ENCODE measurements at places on chromosomes 3 and 15.

- no peak for DNase-seq
Observed at GRCh38 chr3:122562923-122563716, 980 bp downstream of the PARP9 start.

DNA sequence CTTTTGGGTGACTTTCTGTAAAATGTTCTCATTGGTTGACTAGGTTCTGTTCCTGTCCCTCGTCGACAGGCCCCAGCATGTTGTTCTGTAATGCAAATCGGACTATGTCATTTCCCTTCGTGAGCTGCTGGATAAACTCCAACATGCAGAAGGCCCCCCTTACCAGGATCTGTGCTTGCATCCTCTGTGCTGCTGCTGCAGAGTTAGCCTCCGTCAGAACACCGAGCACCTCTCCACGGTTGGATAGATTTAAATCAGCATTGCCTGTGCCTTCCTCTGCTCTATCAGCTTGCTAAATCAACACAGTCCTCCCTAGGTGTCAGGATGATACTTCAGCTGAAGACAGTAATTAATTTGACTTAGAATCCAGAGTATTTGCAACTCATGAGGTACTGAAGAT, 12.7 kb upstream of the MINDY4B start:
- no peak for DNase-seq

DNA sequence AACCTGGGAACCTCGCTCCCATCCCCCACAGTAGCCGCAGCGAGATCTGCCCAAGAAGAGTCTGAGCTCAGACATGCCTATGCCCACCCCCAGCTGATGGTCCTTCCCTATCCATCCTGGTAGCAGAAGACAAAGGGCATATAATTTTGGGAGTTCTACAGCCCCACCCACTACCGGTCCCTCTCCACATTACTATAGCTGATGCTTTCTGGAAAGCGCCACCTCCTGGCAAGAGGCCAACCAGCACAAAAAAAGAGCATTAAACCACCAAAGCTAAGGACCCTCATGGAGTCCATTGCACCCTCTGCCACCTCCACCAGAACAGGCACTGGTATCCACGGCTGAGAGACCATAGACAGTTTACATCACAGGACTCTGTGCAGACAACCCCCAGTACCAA, 168.4 kb downstream of the MEGF11 start:
- no peak for DNase-seq

DNA sequence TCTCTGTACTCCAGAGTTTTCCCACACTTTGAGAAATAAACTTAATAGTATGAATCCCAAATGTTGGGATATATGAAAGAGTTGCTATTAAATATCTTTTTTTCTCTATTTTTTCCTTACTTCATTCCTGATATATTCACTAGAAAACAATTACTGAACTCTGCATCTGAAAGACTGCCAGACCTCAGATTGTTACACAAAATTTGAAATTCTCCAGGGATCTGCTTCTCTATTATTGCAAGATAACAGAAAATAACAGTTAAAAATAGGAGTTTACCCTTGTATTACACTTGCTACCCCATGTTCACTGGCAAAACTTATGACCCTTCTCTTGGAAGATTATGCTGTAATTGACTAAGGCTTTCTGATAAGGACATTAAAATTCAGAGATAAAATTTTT, 11.7 kb upstream of the P3H2 start:
- no peak for DNase-seq

DNA sequence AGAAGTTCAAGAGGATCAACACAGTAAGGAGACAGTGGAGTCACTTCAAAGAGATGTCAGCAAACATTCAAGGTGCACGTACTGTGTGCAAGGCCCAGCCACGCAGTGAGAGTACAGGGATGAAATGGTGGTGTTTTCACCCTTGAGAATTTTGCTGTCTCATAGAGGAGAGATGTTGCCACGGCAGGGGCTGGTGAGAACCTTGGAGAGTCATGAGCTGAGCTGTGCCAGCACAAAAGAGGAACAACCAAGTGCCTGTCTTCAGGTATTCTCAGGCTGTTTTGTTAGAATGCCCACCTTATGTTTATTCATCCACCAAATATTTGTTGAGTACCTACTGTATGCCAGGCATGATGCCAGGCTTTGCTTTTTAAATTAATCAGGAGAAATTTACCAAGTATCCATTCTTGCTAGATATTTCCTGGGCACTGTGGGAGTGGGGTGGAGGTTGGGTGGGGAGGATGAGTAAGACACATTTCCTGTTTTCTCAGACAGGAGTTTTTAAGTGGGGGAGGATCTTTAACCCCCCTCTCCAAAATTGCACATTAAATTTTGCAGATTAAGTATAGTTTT, 72.6 kb downstream of the SLC6A11 start:
- DNase-seq, result no peak

DNA sequence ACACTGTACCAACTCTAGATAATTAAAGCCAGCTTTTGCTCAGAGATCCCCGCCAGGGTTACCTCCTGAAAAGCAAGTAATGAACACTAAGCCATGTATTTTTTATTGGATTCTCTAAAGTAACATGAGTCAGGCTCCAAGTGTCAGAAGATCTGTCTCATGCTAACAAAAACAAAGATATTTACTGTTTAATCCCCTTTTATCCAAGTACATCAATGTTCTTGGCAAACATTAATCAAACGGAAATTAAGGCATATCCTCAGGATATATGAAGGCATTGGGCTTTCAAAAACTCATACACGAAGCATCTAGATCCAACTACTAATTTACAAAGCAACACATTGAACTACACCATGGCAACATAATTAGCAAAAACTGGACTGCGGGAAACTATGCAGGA, 37.2 kb downstream of the MYO5A start:
- no peak for DNase-seq

DNA sequence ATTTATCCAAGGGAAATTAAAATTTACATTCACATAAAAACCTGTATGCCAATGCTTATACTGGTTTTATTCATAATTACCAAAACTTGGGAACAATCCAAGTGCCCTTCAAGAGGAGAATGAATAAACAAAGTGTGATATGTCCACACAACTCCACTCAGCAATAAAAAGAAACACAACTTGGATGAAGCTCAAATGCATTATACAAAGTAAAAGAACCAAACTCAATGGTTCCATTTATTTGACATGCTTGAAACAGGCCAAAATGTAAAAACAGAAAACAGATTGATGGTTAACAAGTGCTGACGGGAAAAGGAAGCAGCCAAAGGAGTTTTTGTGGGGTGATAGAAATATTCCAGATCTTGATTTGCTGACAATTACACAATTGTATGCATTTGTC, 23.5 kb downstream of the OCA2 start:
- DNase-seq, result no peak

GRCh38 chr3:184815046-184815930, 3.3 kb downstream of the VPS8 start:
- no peak for DNase-seq

All from thoracic aorta (tissue), 2 donors.